Sciatic nerve (tissue), 2 donors: ENCODE measurements at places on chromosomes 3 and 15.

DNA sequence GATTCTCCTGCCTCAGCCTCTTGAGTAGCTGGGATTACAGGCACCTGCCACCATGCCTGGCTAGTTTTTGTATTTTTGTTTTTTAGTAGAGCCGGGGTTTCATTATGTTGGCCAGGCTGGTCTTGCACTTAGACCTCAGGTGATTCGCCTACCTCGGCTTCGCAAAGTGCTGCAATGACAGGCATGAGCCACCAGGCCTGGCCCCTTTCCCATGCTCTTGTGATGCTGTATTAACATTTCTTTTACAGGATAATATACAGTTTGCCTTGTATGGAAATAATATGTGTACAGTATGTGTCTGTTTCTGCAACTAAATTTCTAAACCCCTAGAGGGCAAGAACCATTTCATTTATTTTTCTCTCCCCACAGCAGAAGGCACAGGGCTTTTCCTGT, 37.8 kb downstream of the SCG5 start:
- no peak for DNase-seq

DNA sequence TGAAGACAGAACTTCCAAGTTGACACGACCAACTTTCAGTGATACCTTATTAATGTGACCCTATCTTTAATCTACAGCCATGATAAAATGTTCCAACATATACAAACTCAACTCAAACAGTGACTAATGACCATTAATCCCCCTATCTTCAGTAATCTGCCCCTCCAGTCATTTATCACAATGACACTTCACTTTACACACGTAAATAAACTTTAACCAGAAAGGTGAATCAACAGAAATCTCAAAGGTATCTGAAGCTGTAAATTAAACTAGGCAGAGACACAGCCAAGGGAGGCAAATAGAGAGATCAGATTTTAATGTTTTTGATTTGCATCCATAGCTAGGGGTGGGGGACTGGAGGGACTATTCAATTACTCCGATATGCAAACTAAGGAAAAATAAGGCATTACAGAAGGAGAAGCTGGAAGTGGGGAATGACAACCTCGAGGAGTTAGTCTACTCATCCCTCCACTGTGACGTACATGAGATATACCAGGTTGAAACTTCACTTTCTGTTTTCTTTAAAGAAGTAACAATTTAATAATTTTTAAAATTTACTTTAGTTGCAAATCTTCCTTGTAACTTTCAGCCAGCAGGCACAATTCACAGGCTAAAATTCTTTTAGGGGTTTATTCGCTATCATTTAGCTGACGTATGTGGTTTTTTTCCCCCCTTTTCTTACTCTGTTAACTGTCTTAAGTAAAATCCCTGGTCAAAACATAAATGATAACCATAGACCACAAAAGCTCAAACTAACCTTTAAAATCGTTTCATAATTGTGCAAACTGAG, 751.0 kb downstream of the ROBO1 start:
- no peak for DNase-seq

- DNase-seq, result no peak
These were observed 199.6 kb upstream of the CHRM5 start for GRCh38 chr15:33768670-33769190.

GRCh38 chr15:99105514-99106341, 848 bp downstream of the SYNM start:
- DNase-seq, result no peak

GRCh38 chr3:116265320-116265695, 180.0 kb downstream of the LSAMP start:
- DNase-seq, result no peak

- DNase-seq, result no peak
These were observed 103.8 kb upstream of the MME start for GRCh38 chr3:154976072-154976983.

DNA sequence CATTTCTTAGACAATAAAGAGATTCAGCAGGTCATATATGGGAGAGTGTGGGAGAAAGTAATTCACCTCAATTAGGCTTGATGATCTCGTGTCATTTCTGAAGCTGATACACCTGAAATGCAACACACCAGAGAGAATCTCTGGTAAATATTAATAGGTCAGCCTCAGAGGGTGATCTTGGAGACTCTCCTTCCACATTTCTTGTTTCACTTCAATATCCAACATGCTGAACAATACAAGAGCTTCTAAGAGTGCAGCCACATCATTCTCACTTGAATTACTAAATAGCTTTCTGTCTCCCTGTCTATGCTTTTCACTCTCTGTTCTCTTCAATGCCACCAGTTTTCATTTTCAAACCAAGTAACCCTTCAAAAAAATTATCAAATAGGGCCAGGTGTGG, 71.1 kb upstream of the GK5 start:
- no peak for DNase-seq

DNA sequence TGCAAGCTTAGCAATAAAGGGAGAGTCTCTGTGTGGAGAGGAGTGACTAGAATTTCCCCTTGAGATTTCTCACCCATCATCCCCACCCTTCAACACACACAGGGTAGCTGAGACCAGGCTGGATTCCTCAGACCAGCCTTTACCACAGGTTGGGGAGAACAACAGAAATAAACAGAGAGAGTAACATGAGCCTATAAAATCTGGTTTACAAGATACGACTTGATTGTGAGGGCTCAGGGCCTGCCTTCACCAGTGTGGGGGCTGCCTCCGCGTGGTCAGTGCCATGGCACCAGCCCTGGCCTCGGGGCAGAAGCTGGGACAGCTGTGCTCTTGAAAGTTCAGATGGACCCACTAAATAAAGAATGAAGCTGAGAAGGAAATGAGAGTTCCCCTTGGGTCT, 14.6 kb upstream of the MAGEF1 start:
- DNase-seq, result no peak

DNA sequence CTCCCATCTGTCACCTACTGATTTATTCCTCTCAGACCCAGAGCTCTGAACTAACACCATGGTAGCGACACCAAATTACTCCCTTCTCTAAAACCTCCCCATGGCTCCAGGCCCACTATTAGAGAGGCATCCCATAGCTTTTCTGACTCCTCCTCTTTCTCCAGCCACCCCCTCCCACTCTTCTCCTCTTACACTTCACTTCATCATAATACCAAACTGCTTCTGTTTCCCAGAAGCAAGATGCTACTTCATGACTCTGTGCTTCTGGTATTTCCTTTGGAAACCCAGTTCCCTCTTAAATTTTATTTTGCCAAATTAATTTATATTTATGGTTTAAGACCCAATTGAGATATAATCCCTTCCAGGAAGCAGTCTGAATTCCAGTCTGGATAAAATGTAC, 465.1 kb upstream of the PDZRN3 start:
- no peak for DNase-seq

- no peak for DNase-seq
These were observed 36.6 kb upstream of the MGLL start for GRCh38 chr3:127858937-127859336.

GRCh38 chr3:55596212-55596611, 109.1 kb upstream of the WNT5A start:
- DNase-seq, result no peak

DNA sequence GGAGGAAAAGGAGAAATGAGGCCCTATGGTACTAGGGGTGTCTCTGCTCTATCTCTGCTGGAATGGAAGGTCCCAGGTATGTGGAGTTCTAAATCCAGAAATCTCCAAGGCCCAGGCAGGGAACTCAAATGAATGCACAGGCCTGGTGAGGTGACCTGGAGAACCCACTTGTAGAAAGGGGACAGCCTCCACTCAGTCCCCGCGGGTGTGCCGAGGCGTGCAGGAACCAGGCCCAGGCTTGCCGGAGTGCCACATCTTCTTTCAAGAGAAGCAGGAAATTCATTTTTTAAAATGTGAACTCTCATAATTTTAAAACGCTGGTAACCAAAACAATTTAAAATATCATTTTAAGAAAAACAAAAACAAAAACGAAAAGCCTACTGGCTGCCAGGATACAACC, 32.2 kb upstream of the ADCY5 start:
- DNase-seq, result no peak

DNA sequence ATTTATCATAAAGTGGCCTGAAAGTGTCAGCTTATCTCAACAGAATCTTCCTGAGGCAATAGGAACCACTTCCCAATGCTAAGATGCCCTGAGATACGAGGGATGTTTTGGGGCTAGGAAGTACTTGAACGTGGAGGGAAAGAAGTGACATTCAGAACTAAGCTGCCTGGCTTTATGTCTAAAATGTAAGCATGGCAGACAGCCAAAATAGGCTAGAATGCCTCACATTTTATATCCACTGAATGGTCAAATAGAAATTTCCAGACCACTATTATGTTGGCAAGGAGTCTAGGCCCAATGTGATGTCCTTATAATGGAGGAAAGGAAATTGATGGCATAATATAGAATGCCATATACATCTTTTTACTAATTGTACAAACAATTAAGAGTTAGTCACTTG, 154.9 kb downstream of the PEX5L start:
- DNase-seq, result no peak

DNA sequence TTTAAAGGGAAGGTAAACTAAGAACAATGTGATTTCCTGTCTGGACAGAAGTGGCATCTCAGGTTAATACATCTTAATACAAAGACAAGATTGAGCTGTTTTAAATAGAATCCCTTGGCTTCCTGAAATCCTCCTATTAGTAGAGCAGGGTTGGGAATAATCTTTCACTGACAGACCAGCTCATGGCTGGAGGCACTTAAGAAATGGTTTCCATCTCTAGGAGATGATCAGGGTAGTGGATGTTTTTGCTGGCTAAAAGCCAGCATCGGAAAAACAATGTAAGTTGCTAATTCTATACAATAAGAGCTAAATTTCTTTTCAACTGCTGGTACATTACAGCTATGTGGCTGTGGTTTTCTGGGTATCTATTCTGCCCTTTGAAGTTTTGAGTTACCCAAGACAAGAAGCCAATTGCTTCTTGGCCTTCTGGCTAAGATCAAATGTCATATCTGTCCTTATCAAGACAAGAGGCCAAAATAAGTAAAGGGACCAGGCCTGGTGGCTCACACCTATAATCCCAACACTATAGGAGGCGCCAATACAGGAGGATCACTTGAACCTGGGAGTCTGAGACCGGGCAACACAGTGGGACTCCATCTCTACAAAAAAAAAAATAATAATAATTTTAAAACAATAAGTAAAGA, 49.6 kb downstream of the SHQ1 start:
- no peak for DNase-seq

DNA sequence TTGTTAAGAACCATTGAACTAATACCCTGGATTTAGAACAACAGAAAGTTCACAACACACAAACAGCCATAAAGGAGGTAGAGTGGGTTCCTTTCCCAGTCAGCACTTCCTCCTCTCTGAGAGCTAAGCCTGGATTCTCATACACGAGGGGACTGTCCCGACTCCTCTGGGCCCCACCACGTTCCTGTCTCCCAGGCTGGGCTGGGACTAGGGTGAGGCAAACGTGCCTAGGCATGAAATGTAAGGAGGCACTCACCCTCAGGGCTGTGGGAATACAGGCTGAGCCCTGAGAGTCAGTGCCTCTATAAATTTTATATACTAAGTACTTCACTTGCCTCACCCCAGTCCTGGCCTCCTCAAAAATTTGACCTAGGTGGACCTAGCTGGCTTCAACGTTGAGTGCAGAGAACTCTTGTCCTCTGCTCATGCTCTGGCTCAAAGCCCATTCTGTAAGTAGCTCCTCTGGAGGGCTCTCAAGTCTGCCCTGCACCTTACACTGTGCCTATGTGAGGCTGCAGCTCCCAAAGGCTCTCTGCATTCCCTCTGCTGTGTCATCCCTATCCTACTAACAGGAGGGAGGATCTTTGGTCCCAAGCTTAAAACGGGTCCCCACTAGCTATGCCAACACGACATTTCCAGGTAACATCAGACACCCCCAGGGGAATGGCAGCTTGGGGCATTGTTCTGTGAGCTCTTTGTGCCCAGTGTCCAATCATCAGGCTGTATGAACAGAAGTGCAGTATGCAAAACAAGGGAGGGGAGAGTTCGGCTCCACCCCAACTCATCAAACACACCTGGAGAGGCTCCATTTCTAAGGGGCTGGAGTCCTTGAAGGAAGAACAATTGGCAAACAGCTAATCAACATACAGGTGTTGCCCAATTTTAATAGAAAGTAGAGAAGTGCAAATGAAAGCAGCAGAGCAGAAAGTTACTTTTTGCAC, 233.2 kb downstream of the RPLP1 start:
- DNase-seq, result no peak

DNA sequence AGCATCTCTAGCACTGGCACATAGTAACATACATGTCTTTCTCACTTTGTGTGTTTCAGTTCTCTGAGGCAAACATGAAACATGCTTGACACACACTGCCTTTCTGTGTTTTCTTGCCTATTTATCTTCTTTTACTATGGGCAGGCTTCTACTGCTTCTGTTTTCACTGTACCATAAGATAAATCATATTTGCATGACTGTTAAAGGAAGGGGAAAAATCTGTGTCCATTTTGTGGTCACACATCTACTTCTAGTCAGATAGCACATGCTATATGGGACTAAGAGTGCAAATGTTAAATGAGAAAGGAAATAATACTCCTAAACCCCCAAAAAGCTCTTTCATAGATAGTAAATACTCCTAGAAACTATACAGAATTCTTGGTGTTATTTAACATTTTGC, 386.4 kb downstream of the ZBTB20 start:
- no peak for DNase-seq

DNA sequence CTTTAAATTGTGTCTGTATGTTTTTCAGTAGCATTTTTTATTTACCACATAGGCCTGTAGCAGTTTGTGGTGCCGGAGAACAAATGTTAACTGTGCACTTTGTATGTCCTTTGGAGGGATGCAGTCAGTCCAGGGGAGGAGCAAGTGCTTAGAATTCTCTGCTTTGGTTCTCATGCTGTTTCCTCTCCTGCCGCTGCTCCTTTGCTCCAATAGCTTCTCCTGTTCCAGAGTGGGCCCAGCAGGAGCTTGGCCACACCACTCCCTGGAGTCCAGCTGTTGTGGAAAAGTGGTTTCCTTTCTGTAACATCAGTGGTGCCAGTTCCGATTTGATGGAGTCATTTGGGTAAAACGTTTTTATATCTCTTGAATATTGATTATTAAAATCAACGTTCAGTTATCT, 16.6 kb downstream of the TICRR start:
- no peak for DNase-seq

GRCh38 chr3:49341996-49342395, 2.1 kb upstream of the USP4 start:
- no peak for DNase-seq
